ENCODE measurements at places on chromosomes 12 and 14.

DNA sequence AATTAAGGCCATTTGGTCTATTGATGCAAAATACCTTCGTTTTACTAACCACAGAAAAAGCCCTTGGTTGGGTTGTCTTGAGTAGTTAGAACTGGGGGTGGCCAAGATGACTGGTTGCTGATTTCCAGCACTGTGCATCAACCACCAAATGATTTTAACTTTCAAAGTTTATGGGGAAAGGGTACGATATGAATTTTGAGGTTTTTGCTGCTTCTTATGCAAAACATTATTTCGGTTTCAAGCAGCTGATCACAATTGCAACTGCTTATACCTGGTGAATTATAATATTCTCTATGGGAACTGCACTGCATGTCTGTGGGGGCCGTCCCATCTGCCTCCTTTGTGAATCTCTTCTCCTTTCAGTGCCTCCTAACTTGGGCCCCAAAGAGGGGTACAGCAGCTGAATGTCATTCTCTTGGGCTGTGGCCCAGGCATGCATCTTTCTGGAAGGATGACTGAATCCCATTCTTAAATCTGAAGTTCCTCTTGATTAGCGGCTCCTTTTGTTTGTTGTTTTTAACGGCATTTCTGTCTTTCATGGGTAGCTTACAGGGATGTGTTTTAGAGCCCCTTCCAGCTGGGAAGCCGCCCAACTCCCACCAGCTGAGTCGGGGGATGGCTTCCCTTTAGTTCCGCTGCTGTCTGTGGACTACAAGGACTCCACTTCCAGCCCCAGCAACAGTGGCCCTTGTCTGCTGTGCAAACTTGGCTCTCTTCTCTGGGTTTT lies 479.8 kb downstream of the ZFP36L1 start:
- no peak for DNase-seq

GRCh38 chr12:110636516-110636915 lies 22.6 kb downstream of the TCTN1 start:
- DNase-seq = no peak

DNA sequence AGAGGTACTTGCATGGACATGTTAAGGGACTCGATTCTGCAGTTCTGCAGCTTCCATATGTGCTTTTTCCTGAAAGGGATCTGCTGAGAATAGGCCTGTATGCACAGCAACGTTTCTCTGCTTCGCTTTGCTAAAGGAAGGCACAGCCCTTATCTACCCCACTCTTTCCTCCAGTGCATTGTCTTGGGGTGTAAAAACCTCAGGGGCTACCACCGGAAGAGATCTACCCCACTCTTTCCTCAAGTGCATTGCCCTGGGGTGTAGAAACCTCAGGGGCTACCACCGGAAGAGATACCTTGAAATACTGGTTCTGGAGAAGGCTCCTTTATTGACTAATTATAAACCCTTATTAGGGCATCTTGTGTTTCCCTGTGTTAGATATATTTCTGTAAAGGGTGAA lies 52.9 kb downstream of the SEL1L start:
- DNase-seq = no peak

DNA sequence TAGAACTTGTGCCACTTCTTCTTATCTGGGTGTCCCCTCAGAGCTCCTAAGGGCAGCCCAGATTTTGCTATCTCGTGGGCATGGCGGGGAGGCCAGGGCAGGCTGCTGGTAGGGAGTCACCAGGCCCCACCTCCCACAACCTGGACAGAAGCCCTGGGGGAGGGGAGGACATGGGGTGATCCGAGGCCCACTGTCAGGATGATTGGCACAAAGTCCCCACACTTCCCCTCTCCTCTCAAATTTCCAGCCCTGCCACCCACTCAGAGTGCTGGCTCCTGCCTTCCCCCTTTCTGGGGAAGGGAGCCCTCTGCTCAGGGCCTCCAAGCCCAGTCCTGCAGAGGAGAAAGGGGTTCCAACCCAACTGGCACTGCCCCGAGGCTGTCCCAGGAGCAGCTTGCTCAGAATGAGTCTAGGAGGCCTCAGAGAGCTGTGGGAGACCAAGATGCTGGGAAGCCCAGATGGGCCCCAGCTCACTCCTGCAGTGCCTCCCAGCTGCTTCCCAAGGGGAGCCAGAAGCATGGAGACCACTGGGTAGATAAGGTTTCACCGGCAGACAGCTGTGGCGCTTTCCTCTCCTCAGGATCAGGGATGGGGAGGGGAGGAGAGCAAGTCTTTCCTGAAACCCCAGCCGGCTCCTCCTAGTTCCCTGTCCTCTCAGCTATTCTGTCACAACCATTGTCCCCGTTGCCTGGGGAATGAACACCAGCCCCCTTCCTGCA lies 82.8 kb downstream of the B4GALNT3 start:
- no peak for DNase-seq

GRCh38 chr12:67459173-67459572 lies 189.4 kb upstream of the DYRK2 start:
- DNase-seq = no peak

Measured in T47D (cell line).